Stimulated activated CD4-positive, alpha-beta T cell treated with anti-CD3 and anti-CD28 coated beads, Interleukin-15, amount 100 ng/mL, for 1 hour (primary cell): ENCODE measurements at places on chromosomes 5 and 9.
A peak's percentile ranks its signal among the peaks of the same experiment; 100 is the strongest.

- DNase-seq, result no peak
Observed at GRCh38 chr5:5886812-5887486, 464.5 kb downstream of the ICE1 start.

- no peak for DNase-seq
Observed at GRCh38 chr9:83281306-83282255, 218.6 kb upstream of the RASEF start.

- peak; percentile 8 for DNase-seq
Observed at GRCh38 chr5:54743997-54744788, 226.6 kb downstream of the SNX18 start.

GRCh38 chr9:18294229-18294628, 179.7 kb upstream of the ADAMTSL1 start:
- DNase-seq, result no peak

DNA sequence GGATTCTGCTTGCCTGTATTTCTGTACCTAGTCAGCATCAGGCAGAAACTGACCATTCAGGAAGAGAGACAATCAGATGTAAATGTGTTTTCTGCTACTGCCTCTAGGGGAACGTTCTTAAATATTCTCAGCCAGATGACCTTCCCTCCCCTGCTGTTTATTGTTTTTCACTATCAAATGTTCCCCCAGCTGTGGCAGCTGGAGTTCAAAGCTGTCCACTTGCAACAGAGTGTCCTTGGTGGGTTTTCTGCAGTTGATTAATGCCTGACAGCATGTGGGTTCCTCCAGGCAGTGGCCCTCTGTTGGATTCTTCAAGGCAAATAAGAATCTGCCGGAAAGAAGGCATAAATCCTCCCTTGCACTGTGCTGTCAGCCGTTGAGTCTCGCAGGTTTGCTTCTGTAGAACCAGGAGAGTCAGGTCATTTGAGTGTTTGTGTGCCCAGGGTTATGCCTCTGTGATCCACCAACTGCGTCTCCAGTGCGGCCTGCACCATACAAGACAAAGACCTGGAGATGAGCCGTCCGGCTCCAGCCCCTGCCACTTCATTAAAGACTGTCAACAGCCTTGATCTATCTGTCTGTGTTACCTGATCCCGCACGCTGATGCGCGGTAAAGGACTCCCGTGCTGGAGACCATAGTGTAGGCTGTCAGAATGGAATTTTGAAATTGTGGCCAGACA, 203.4 kb downstream of the GADD45G start:
- no peak for DNase-seq

GRCh38 chr5:124157320-124157719, 589.1 kb downstream of the ZNF608 start:
- DNase-seq, result no peak

DNA sequence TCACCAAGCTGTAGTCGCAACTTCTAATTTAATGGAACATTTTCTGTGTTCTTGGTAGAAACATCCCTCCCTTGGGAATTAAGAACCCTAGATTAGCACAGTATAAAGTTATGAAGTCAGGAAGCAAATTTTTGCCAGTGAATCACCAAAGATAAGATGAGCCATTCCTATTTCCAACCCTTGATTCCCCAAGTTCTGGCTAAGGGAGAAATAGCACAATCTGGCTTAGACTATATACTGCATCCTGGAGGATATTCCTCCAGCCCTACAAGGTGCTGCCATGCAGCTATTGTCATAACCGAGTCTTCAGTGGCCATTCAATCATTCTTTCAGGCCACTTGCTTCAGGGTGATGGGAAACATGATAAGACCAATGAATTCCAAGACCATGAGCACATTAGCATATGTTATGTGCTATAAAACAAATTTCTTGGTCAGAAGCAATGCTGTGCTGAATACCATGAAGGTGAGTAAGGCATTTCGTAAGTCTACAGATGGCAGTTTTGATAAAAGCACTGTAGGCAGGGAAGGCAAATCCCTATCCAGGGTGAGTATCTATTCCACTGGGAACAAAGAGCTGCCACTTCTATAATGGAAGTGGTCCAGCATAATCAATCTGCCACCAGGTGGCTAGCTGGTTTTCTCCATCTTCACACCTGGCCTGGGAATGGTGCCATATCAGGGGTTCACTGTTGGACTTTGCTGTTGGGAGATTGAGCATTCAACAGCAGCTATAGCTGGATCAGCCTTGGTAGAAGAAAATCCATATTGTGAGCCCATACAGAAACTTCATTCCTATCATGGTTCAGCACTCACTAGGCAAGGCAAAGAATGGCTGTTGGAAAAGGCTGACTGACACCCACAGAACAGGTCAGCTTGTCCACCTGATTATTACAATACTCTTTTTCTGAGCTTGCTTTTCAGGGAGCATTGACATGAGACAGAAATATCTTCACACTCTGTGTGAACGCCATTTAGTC, 19.6 kb upstream of the ARL15 start:
- DNase-seq, result no peak

DNA sequence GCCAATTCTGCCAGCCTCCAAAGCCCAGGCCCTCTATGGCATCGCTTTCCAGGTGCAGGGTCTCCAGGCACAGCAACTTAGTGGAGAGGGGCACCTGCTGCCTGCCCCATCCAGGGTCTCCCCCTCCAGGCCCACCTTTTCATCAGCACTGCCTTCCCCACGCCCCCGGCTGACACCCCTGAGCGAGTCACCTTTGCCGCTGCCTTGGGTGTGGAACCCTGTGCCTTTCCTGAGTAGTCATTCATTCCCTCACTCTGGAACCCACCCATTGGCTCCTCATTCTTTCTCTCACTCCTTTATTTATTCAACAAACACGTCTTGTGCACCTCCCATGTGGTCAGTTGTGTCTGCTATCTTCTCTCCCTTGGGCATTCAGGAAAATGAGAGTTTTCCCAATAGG, 14.5 kb upstream of the RPL26L1 start:
- DNase-seq, result no peak

- no peak for DNase-seq
Observed at GRCh38 chr5:108661590-108662219, 86.0 kb upstream of the FER start.

DNA sequence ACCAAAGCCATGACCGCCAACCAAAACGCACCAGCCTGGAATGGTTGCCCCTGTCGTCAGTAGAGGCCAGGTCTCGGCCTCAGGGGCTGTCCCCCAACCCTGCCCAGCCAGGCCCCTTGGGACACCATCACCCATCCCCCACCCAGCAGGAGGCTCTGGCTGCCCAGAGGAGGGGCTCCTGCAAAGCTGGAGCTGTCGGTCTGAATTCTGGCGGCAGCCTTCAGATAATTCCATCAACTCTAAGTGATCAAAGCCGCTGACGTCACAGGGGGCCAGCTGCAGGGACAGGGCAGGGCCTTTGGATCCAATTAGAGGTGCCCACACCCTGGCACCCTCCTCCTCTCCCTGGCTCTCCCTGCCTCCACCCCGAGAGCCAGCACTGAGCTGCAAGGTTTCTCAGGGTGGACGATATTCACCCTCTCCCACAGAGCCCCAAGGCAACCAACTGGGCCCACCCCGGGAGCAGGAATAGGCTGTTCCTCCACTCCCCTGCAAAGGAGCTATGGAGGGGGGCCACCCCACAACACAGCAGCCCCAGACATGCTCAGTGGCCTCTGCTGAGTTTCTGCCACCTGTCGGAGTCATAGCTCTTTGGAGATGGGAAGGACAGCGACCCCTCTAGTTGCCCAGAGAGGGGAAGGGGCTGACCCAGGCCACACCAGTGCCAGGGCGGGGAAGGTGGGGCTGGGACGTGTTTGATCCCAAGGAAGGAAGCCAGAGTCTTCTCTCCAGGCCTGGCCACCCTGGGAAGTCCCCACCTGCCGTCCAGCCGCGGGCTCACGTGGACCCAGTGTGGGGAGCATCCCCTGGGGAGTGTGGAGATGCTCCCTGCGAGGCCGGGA, 78.4 kb downstream of the NTNG2 start:
- DNase-seq, result no peak

DNA sequence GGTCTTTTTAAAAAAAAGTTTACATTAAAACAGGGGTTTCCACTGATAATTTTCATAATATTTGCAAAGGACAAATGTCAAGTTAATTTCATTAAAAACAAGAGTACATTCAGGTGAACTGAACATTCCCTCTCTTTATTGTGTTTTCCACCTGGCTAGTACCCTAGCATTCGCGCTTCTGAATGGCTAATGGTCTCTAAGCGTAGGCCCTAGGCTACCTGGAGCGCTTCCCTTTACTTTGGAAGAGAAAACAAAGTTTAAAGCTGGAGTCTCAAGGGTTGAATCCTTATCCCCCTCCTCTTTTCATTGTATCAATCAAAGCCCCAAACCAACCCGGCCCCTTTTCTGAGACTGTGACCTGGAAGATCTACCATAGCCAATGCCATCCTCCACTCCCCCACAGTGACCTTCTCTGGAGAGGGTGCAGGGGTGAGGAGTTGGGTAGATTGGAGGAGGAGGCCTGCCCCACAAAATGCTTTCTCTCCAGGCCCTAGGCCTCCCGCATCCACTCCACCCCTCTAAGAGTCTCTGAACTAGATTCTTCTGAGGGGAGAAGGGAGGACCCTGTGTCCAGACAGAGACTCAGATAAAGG, 73.3 kb upstream of the TBCA start:
- DNase-seq, result no peak

- DNase-seq, result no peak
Observed at GRCh38 chr5:133564921-133565565, 47.3 kb downstream of the FSTL4 start.

- no peak for DNase-seq
Observed at GRCh38 chr5:133142782-133143181, 91.0 kb downstream of the HSPA4 start.

- DNase-seq, result no peak
Observed at GRCh38 chr9:80233906-80234305, 662.1 kb downstream of the TLE4 start.

DNA sequence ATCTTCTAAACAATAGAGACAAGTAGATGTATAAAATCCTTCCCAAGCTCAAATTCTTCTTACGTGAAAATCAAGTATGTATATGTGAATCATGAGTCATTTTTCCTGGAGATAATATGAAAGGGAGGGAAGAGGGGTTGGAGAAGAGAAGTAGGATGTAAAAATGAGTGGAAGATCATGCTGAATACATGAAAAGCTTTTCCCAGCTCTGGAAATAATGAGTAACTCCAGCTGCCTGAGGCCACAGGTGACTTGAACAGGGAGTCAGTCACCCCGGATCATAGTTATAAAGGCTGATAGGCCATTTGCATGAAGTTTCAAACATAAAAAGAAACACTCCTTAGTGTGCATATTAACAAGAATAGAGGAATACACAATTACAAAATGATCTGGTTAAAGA, 486.7 kb downstream of the EFNA5 start:
- DNase-seq, result no peak

DNA sequence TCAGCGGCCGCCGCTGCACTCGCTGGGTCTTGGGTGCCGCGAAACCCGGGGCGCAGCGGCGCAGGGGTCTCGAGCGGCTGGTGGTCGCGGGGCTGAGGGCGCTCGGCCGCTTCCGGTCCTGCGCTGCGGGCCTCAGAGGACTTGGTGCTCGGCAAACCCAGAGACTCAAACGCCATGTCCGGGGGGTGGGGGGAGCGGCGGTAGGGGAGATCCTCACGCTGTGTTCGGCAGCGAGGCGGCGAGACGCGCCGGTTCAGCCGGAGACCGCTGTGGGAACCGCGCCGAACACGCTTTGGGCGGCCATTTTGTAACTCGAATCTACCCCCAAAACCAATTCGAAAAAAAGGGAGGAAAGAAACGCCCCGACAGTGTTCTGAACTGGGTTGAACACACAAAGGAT, 317.5 kb upstream of the CDH18 start:
- DNase-seq, result no peak

- no peak for DNase-seq
Observed at GRCh38 chr9:113293285-113293878, 9.8 kb downstream of the RNF183 start.

DNA sequence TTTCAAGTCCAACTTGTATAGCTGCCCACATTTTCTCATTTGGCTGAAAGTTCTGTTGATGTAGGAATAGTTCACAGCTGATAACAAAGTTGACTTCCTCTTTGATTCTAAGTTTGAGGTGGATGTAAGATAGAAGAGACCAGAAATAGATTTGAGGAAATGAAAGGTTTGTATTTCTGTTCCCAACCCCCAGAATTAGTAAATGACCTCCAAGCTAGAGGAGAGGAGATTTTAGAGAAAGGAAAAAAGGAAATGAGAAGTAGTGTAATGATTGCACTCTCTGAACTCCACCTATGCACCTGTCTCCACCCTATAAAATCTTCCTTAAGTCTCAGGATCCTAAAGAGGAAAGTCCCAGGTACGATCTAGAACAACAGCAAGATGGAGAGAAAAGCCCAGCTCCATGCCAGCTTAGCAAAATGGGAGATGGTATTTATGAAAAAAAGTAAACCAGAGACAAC, 130.4 kb upstream of the POC5 start:
- no peak for DNase-seq

- DNase-seq, result no peak
Observed at GRCh38 chr5:38447786-38448185, 108.7 kb downstream of the LIFR start.

- no peak for DNase-seq
Observed at GRCh38 chr5:136356747-136357469, 8.4 kb downstream of the TRPC7 start.

- no peak for DNase-seq
Observed at GRCh38 chr5:13957032-13957645, 12.7 kb upstream of the DNAH5 start.

GRCh38 chr5:108898707-108899106, 151.0 kb downstream of the FER start:
- DNase-seq, result no peak

DNA sequence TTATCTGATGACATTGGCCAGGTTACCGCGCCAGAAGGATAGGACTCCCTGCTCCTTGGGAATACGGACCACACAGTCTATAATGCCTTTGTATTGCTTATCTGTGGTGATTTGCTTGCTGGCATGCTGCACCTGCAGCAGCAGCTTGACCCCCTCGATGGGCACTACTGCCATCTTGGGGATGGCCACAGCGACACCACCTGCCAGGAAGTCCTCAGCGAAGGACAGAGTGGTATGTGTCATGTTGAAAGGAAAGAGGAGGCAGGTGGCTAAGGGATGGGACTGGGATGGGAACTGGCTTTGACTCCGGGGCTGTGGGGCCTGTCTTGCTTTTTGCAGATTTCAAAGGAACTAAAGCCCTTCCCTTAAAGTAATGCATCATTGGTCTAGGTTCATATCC, 50.3 kb upstream of the ACO1 start:
- DNase-seq, result no peak

- no peak for DNase-seq
Observed at GRCh38 chr5:172008689-172009141, 2.3 kb upstream of the FBXW11 start.

GRCh38 chr9:81855538-81855937, 72.7 kb upstream of the SPATA31D4 start:
- no peak for DNase-seq

- DNase-seq, result no peak
Observed at GRCh38 chr9:27078685-27079084, 30.3 kb upstream of the TEK start.

- DNase-seq, result no peak
Observed at GRCh38 chr5:5342784-5343183, 79.7 kb upstream of the ICE1 start.

GRCh38 chr9:23587433-23587832, 238.6 kb downstream of the ELAVL2 start:
- no peak for DNase-seq

GRCh38 chr5:179818746-179819295, 1.9 kb upstream of the SQSTM1 start:
- DNase-seq, result peak; percentile 72

GRCh38 chr5:181059297-181060230, 19.5 kb downstream of the BTNL9 start:
- no peak for DNase-seq
